Mesendoderm (in vitro differentiated cells): ENCODE measurements at places on chromosomes 13 and 19.

- peak overlapping the region; percentile 65 for H3K27ac ChIP-seq
- H3K27me3 ChIP-seq = no peaks in the 10 kb centered on the region
- peaks cover 20% of the 10 kb centered on the region for H3K4me1 ChIP-seq
Measured at GRCh38 chr19:28169168-28169887, 1043.6 kb downstream of the UQCRFS1 start.

GRCh38 chr13:28058866-28059613 is 41.3 kb downstream of the FLT3 start:
- H3K4me1 ChIP-seq = no peaks in the 10 kb centered on the region
- no peak overlapping the region for H3K27ac ChIP-seq
- H3K36me3 ChIP-seq = no peaks in the 10 kb centered on the region

DNA sequence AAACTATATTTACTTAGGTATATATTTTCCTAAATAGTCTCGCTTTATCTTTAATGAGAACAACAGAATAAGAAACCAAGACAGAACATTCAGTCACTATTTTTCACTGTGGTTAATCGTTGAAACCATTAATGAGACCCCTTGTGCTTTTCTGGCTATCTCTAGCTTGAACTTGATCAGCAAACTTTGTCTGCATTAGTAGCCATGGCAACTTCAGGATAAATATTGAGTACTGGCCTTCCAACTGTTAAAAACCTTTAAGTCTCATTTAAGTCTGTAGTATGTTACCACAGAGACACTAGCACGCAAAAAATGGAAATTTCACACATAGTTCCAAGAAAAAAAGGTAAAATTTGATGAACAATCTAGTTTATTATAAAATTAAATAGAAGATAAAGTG is 946.0 kb downstream of the SLITRK5 start:
- H3K27me3 ChIP-seq = no peaks in the 10 kb centered on the region
- no peaks in the 10 kb centered on the region for H3K4me1 ChIP-seq
- peak; percentile 56 for DNase-seq
- H3K36me3 ChIP-seq = no peaks in the 10 kb centered on the region

DNA sequence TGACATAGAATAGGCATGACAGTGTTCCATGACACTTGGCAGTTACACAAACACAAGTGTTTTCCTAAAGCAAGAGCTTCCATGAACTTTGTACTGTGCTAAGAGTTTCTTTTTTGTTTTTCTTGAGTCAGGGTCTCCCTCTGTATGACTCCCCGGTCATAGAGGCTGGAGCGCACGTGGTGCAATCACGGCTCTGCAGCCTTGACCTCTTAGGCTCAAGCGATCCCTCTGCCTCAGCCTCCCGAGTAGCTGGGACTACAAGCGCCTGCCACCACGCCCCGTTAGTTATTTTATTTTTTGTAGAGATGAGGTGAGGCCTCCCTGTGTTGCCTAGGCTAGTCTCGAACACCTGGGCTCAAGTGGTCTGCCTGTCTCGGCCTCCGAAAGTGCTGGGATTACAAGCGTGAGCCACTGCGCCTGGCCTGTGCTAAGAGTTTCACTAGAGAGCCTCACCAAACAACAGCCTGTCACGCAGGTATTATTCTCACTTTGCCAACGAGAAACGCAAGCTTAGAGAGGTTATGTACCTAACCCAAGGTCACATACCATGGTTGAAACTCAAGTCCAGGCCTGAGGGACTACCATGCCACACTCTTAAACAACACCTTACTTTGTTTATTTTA is 355.9 kb downstream of the KLF12 start:
- H3K27me3 ChIP-seq = no peaks in the 10 kb centered on the region
- no peak overlapping the region for H3K27ac ChIP-seq
- no peaks in the 10 kb centered on the region for H3K36me3 ChIP-seq
- DNase-seq = no peak

- H3K27ac ChIP-seq = peak overlapping the region; percentile 58
- H3K4me1 ChIP-seq = peaks cover 10% of the 10 kb centered on the region
- H3K36me3 ChIP-seq = no peaks in the 10 kb centered on the region
- H3K27me3 ChIP-seq = no peaks in the 10 kb centered on the region
- DNase-seq = peak; percentile 71
- H3K4me3 ChIP-seq = no peak overlapping the region
Measured at GRCh38 chr13:60572855-60573254, 175.8 kb downstream of the TDRD3 start.

- peaks cover 7% of the 10 kb centered on the region for H3K4me1 ChIP-seq
- no peaks in the 10 kb centered on the region for H3K27me3 ChIP-seq
- H3K4me3 ChIP-seq = no peak overlapping the region
- H3K27ac ChIP-seq = no peak overlapping the region
- DNase-seq = no peak
- H3K36me3 ChIP-seq = no peaks in the 10 kb centered on the region
Measured at GRCh38 chr13:21738630-21739029, 67.8 kb downstream of the FGF9 start.

DNA sequence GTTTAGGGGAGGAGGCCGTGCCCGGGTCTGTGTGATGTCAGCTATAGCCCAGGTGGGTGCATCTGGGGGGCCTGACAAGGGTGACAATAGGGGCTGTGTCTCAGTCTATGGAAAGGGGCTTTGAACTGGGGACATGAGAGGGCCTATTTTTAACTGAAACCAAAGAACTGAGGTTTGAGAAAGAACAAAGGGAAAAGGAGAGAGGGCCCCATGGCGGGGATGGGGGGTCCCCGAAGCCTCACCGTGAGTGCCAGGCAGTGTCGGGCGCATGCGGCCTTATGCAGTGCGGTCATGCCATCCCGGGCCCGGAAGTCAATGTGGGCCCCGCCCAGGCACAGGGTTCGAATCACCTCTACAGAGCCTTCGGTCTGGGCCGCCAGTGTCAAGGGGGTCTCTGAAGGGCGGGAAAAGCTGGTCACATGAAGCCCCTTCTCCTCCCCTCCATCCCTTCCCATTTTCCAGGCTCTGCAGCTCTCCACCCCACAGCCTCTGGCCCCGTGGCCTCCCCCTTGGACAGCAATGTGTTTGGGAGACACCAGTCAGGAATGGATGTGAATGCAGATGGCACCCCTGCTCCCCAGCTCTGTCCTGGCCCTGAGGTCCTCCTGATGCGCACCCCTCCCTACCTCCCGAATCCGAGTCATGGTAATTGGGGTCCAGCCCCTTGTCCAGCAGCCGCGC is 5.9 kb downstream of the SHANK1 start:
- no peak for DNase-seq
- H3K27ac ChIP-seq = no peak overlapping the region
- no peak overlapping the region for H3K4me3 ChIP-seq

DNA sequence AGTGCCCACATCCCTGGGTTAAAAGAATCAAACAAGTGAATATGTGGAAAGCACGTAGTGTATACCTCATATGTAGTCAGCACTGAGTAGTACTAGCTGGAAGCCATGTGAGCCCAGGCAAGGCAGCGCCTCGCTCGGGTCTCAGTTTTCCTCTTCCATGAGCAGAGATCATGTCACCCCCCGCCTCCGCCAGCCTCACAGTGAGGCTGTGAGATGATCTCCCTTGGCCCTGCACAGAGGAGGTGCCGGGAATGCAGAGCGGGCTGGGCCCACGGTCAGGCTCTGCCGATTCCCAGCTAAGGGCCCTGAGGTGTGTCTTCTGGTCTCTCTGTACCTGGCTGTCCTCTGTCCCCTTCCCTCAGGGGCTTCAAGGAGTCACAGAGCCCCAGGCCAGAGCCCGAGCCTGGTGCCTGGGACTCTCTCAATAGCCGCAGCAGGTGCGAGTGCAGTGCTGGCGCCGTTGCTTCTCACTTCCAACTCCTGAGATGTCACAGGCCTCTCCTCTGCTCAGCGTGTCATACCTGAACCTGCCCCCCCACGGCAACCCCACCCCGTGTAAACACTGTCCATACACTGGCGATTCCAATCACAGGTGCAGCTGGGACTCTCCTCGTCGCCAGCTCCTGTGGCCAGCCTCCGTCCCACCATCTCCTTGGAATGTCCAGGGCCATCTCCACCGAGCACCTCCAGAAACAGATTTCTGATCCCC is 26.9 kb downstream of the DPF1 start:
- no peak overlapping the region for H3K4me3 ChIP-seq
- no peak for DNase-seq
- no peaks in the 10 kb centered on the region for H3K27me3 ChIP-seq
- H3K36me3 ChIP-seq = no peaks in the 10 kb centered on the region

DNA sequence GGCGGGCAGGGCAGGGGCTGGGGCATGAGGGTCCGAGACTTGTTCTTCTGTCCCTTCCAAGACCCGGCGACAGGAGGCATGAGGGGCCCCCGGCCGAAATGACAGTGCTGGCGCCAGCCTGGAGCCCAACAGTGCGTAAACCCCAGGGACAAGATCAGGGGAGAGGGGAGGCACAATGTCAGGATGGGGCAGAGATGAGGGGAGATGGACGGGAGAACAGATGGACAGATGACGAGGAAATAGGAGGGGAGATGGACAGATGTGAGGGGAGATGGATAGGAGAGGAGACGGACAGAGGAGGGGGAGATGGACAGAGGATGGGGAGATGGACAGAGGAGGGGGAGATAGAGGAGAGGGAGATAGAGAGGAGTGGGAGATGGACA is 518 bp downstream of the FLT3LG start:
- no peaks in the 10 kb centered on the region for H3K27me3 ChIP-seq
- no peaks in the 10 kb centered on the region for H3K4me1 ChIP-seq
- peaks cover 2% of the 10 kb centered on the region for H3K36me3 ChIP-seq
- DNase-seq = no peak

GRCh38 chr13:56700324-56700723 is 440.4 kb upstream of the PRR20A start:
- no peaks in the 10 kb centered on the region for H3K36me3 ChIP-seq
- no peak overlapping the region for H3K4me3 ChIP-seq
- no peaks in the 10 kb centered on the region for H3K27me3 ChIP-seq
- H3K4me1 ChIP-seq = no peaks in the 10 kb centered on the region
- no peak for DNase-seq
- no peak overlapping the region for H3K27ac ChIP-seq

GRCh38 chr19:35120492-35120891 is 4.9 kb downstream of the FXYD3 start:
- DNase-seq = no peak
- no peaks in the 10 kb centered on the region for H3K27me3 ChIP-seq
- H3K36me3 ChIP-seq = no peaks in the 10 kb centered on the region
- H3K27ac ChIP-seq = no peak overlapping the region
- H3K4me3 ChIP-seq = no peak overlapping the region

DNA sequence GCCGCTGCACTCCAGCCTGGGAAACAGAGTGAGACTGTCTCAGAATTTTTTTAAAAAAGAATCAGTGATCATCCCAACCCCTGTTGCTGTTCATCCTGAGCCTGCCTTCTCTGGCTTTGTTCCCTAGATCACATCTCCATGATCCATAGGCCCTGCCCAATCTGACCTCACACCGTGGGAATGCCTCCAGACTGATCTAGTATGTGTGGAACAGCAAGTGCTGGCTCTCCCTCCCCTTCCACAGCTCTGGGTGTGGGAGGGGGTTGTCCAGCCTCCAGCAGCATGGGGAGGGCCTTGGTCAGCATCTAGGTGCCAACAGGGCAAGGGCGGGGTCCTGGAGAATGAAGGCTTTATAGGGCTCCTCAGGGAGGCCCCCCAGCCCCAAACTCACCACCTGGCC is at the start of gene KLK2:
TSS of gene KLK2 (plus strand) at position 384 of the 400 bp plus-strand sequence. CDS start 35 bp downstream, outside the sequence.
- H3K36me3 ChIP-seq = no peaks in the 10 kb centered on the region
- no peaks in the 10 kb centered on the region for H3K4me1 ChIP-seq
- DNase-seq = no peak
- H3K27ac ChIP-seq = no peak within 1 kb of the TSS
- no peak within 1 kb of the TSS for H3K4me3 ChIP-seq

GRCh38 chr19:53192771-53193534 is at the start of gene ZNF665:
ZNF665 (minus strand) TSS chr19:53193358; CDS start chr19:53182898, 10,460 bp downstream.
- DNase-seq = peak; percentile 95
- H3K4me1 ChIP-seq = no peaks in the 10 kb centered on the region
- peak within 1 kb of the TSS; percentile 25 for H3K27ac ChIP-seq

DNA sequence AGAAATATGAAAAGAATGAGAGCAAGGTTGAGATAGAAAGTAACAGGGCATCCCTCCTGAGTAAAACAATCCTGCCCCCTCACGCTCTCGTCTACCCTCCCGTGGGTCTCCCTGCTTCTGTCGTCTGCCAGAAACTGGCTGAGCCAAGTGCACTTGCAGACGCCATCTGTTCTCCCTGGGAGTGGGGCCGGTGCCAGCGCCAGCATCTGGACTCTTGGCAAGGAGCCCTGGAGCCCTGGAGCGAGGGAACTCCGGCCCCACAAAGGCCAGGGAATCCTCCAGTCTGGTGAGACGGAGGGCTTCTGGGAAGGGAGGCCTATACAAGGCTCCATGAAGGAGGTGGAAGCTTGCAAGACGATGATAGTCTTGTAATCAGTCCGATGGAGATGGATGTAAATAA is 2.3 kb upstream of the TMEM91 start:
- no peak overlapping the region for H3K4me3 ChIP-seq
- no peak overlapping the region for H3K27ac ChIP-seq
- no peak for DNase-seq
- no peaks in the 10 kb centered on the region for H3K27me3 ChIP-seq

GRCh38 chr13:35765366-35765765 is 288.9 kb upstream of the MAB21L1 start:
- H3K27ac ChIP-seq = no peak overlapping the region
- H3K4me1 ChIP-seq = peaks cover 10% of the 10 kb centered on the region
- H3K27me3 ChIP-seq = no peaks in the 10 kb centered on the region
- H3K4me3 ChIP-seq = no peak overlapping the region
- no peaks in the 10 kb centered on the region for H3K36me3 ChIP-seq
- DNase-seq = peak; percentile 56

DNA sequence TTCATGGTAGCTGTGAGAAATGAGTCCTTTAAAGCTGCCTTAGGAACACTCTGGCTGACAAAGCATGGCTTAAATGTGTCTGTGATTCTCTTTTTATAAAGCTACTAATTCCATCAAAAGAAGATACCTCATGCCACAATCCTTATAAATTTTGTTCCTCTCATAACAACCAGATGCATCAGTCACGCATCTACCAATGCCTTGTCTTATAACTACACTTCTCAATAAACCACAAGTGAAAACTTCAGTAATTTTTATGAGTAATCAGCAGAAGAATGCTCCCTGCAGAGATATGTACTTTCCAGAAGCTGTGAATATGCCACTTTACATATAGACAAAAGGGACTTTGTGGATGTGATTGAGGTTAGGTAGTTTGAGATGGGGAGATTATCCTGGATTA is 147.8 kb downstream of the SUCLA2 start:
- peaks cover 2% of the 10 kb centered on the region for H3K27me3 ChIP-seq
- peaks cover 2% of the 10 kb centered on the region for H3K4me1 ChIP-seq
- DNase-seq = no peak
- no peak overlapping the region for H3K27ac ChIP-seq

- H3K36me3 ChIP-seq = no peaks in the 10 kb centered on the region
- H3K4me3 ChIP-seq = no peak overlapping the region
- no peaks in the 10 kb centered on the region for H3K4me1 ChIP-seq
- H3K27me3 ChIP-seq = no peaks in the 10 kb centered on the region
- DNase-seq = no peak
- H3K27ac ChIP-seq = no peak overlapping the region
Measured at GRCh38 chr13:66704110-66704509, 526.0 kb downstream of the PCDH9 start.

- no peak for DNase-seq
- H3K4me1 ChIP-seq = no peaks in the 10 kb centered on the region
- H3K36me3 ChIP-seq = no peaks in the 10 kb centered on the region
- H3K27me3 ChIP-seq = no peaks in the 10 kb centered on the region
- no peak overlapping the region for H3K4me3 ChIP-seq
- H3K27ac ChIP-seq = no peak overlapping the region
Measured at GRCh38 chr13:101049166-101049850, 367.0 kb downstream of the NALCN start.

GRCh38 chr19:33407140-33407551 is 33.6 kb downstream of the CEBPG start:
- no peaks in the 10 kb centered on the region for H3K36me3 ChIP-seq
- DNase-seq = no peak
- H3K4me1 ChIP-seq = peaks cover 2% of the 10 kb centered on the region
- H3K27me3 ChIP-seq = no peaks in the 10 kb centered on the region
- H3K4me3 ChIP-seq = no peak overlapping the region
